ENCODE measurements at places on chromosomes 13 and 19.

DNA sequence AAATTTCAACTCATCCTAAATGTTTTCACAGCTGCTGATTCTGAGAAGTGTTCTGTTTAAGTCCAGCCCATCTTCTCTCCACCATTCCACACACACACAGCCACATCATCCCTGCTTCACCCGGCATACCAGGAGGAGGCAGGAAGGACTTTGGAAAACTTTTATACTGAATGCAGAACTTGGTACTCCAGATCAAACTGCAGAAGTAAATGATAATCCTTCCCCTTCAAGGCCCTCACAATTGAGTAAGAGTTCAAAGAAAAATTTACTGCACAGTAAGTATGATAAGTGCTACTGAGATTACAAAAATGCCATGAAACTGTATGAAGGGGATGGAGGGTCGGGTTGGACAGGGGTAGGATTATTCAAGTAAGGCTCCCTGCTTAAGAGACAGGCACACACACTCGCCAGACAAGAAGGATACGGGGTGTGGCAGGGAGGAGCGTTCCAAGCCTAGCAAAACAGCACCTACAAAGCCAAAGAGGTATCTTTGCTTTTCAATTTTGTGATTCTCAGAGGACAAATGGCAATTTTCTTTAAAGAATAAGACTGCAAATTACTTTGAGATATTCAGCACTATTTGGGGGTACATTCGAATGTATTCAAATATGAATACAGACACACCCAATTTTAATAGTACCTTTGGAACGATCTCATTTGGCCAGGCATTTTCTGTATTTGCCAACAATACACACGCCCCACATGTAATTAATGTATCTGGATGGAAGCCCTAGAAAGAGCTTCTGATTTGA, 2.5 kb downstream of the USP12 start:
- DNase-seq, result peak; percentile 14

DNA sequence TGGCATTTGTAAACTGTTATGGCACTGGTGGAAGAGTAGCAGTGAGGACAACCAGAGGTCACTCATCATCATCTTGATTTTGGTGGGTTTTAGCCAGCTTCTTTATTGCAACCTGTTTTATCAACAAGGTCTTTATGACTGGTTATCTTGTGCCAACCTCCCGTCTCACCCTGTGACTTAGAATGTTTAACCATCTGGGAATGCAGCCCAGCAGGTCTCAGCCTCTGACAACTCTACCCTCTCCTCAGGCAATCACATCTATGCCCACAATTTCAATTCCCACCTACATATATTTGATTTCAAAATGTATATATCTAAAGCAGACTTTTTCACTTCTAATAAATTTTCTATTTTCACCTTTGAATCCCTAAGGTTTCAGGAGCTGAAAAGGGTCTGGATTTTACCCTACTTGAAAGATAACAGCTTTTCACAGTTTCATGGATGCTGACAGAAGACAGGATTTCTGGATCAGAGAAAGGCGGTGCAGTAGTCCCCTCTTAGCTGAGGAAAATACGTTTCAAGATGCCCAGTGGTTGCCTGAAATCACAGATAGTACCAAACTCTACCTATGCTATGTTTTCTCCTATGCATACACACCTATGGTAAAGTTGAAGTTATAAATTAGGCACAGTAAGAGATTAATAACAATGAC, 1171.8 kb downstream of the DIAPH3 start:
- DNase-seq, result no peak

DNA sequence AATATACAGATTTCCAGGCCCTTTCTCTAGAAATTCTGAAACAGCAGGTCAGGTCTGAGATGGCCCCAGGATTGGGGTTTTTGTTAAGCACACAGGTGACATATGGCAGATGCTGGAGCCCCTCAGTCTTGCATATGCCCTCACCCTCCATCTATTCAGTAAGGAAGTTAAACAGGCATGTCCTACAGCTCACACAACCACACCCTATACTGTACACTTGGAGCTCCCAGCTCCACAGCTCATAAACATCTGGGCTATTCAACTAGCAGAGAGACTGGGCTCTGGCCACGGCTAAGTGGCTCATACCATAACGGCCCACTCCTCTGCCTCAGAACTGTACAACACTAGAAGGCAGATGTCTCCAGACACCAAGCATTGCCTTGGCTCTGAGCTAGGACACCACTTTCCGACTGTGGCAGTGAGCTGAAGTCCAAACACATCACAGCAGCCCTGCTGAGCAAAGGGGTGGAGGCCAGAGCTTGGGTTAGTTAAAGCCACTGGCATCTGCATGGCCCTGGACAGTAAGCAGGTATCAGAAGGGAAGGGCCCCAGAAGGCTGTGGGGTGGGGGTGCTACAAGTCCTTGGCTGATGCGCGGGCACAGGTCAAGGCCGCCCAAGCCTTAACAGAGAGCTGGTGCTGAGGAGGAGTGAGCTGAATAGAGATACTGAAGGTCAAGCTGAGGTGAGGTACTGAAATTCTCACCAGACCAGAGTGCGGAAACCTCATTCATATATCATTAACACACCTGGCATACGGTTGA, 79.1 kb downstream of the ABCC4 start:
- no peak for DNase-seq

- DNase-seq, result no peak
Observed at GRCh38 chr13:28432816-28433560, 61.9 kb downstream of the FLT1 start.

GRCh38 chr19:50239921-50240590, 36.6 kb downstream of the MYH14 start:
- DNase-seq, result no peak

- DNase-seq, result no peak
Observed at GRCh38 chr13:73331556-73331955, 272.8 kb downstream of the KLF5 start.

DNA sequence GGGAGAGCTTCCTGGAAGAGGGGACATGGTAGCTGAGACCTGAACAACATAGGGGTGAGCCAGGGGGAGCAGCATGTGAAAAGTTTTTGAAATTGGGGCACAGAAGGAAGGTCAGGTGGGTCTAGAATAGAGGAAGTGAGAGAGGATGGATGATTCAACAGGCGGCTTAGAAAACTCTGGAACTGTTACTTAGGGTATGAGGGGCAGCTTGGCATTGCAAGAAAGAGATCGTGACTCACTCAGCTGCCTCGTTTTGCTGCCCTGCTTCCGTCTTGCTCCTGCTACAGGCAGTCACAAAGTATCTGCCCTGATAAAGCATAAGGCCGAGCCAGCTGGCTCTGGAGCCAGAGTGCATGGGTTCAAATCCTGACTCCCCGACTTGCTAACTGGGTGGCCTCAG, 1.3 kb upstream of the CEACAM20 start:
- no peak for DNase-seq

DNA sequence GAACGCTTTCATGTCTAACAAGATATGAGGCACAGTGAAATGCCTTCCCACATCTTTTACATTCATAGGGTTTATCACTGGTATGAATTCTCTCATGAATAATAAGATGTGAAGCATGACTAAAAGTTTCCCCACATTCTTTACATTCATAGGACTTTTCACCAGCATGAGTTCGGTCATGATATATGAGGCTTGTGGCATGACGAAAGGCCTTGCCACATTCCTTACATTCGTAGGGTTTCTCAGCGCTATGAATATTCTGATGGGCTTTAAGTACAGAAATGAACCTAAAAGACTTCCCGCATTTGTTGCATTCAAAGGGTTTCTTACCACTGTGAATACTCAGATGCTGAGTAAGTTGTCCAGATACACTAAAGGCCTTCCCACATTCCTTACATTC, 21.3 kb downstream of the ZNF607 start:
- no peak for DNase-seq

DNA sequence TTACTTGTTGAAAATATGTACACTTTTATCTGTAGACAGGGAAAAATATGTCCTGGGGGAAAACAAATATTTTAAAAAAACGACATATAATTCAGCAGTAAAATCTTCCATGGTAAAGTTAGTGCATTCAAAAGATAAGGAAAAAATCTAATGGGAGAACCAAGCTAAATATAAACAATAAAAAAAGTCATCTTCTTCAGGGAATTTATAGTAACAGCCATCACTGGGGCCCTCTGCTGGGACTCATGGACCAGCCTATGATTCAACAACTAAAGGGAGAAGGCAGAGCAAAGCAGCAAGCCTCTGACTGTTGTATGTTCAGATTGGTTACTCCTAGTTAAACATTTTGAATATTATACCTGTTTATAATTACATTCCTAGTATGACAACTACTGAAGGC, 93.0 kb downstream of the ITGBL1 start:
- DNase-seq, result peak; percentile 24

DNA sequence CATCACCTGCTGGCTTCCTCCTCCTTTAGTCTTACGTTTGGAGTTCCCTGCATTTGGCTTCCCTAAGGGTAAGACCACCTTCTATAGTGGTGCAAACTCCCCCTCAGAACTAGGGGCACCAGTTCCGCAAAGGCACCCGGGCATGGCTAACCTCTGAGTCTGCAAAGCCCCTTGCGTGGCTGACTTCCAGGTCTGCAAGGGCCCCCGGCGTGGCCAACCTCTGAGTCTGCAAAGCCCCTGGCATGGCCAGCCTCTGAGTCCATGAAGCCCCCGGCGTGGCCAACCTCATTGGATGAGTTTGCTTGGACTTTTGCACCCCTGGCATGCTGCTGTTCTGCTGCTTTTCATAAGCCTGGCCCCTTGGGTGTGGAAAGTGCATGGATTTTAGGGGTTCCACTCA, 5.1 kb downstream of the MCF2L start:
- DNase-seq, result no peak

DNA sequence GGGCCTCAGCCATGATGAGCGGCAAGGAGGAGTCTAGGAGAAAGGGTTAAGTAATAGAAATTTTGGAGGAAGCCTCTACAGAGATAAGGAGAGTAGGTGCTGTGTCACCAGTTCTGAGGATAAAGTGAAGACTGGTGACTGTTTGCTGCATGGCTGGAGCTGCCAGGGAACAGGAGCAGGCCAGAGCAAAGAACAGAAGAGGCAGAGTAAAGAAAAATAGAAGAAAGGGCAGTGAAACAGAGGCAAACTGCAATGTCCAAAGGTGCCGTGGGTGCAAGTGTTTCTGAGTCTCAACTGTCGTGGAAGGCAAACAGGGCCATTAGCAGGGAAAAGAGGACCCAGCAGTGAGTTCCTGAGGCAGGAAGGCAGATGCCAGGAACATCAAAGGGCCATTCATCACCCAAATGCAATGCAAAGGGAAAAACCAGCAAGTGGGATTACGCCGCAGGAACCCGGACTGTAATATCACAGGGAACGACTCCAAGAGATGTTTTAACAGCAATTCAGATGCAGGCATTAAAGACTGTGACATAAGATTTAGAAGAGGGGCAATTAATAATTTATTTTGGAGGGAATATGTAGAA, 318.3 kb downstream of the FOXO1 start:
- no peak for DNase-seq

- DNase-seq, result no peak
Observed at GRCh38 chr19:5893296-5893903, 10.2 kb downstream of the NDUFA11 start.

All from hepatic stellate cell (primary cell).